Activated CD4-positive, alpha-beta memory T cell treated with anti-CD3 and anti-CD28 coated beads for 36 hours (primary cell): ENCODE measurements at places on chromosomes 7 and 10.

DNA sequence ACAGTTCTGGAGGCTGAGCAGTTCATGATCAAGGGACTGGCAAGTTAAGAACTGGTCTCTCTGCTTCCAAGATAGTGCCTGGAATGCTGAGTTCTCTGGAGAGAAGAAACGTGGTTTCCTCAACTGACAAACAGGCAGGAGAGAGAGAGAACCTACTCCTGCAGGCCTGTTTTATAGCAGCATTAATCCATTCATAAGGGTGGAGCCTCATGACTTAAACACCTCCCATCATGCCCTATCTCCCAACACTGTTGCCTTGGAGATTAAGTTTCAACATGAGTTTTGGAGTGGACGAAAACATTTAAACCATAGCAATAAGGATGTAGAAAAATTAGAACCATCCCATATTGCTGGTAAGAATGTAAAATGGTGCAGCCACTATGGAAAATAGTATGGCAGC is 32.3 kb upstream of the IMMP2L start:
- DNase-seq: no peak

DNA sequence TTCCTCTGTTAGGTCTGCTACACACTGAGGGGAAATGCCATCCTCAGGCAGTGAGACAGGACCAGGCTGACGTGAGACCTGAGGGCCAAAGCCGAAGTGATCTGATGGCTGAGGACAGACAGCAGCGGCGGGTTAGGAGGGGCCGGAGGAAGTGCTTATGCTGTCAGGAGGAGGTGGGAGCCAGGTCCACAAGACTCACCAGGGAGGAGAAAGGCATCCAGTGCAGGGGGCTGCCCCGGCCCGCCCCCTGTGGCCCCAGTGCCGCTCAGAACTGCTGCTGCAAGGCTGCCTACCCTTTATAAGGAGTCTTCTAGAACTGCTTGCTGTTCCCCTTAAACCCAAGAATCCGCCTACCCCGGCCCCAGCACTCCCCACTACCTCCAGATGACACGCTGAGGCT is 19.8 kb downstream of the AKR1E2 start:
- no peak for DNase-seq

DNA sequence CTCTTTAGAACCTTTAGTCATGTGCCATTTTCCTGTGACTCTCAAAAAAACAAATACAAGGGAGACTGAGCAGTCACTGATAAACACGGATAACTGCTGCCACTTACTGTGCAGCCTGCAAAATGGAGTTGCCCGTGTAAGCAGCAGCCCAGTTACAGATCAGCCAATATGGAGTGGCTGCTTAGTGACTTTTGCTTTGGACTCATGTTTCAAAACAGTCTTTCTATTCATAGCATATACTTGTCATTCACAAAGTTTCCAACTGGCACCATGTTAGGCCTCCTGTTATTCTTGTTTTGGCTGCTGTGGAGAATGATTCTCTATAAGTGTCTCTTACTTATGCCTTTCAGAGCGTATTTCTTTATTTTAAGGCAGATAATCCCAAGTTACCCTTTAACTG is 3.0 kb downstream of the FAM204A start:
- DNase-seq: no peak

DNA sequence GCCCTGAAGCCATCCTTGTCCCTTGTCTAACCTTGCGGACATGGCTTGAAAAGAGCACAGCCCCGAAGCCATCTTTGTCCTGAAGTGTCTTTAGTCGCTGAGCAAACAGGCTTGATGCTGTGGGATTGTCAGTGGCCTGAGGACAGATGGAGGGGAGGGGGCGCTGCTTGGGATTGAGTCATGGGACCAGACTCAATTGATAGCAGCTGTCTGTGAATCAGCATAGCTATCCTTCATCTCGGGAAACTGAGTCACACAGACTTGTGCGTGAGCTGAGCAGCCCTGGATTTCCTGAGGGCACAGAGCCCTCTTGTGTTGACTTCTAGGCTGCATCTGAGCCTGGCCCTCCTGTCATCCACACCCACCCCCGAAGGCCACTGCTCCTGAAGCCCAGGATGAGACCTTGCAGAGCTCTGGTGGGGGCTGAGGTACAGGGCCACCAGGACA is 14.4 kb downstream of the MYO1G start:
- DNase-seq: no peak

- DNase-seq: no peak
Measured at GRCh38 chr10:8041284-8041991, 13.1 kb upstream of the GATA3 start.

- DNase-seq: peak; percentile 12
Measured at GRCh38 chr10:17290226-17290625, 62.2 kb downstream of the VIM start.

DNA sequence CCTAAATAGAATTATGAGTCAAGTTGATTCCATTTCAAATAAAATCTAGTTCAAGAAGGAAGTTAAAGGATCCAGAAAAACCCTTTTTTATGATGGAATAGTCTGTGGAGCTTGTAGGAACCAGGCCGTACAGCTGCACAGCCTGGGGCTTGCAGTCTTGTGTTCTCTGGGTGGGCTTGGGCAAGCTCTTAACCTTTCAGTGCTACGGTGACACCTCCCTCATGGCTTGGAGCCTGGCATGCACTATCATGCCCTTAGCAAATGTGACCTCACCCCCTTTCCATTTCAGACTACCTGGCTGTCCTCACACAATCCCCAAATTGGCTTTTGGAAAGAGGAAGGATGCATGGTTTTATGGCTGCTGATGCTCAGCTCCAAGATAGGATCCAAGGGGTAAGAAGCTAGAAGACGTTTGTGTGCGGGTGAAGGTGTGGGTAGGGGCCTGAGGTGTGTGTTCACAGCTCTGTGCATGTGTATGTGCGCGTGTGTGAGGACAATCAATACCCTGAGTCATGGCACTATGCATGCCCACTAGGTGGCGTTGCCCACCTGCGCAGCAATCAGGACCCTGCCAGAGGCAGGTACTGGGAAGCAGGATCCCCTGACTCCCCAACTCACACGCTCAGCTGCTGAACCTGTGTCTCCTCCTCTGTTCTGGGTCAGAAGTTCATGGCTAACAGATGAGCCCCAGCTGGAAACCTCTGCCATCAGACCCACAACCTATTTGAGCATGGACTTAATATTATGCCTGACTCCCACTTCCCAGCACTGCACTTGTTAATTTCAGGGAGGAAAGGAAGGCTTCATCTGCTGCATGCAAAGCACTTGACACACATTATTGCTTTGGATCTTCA is 113.4 kb downstream of the PTPN20 start:
- DNase-seq: peak; percentile 79

- DNase-seq: no peak
Measured at GRCh38 chr7:83672157-83672556, 23.2 kb upstream of the SEMA3E start.
